CD8-positive, alpha-beta memory T cell (primary cell): ENCODE measurements at places on chromosomes 7 and 10.

DNA sequence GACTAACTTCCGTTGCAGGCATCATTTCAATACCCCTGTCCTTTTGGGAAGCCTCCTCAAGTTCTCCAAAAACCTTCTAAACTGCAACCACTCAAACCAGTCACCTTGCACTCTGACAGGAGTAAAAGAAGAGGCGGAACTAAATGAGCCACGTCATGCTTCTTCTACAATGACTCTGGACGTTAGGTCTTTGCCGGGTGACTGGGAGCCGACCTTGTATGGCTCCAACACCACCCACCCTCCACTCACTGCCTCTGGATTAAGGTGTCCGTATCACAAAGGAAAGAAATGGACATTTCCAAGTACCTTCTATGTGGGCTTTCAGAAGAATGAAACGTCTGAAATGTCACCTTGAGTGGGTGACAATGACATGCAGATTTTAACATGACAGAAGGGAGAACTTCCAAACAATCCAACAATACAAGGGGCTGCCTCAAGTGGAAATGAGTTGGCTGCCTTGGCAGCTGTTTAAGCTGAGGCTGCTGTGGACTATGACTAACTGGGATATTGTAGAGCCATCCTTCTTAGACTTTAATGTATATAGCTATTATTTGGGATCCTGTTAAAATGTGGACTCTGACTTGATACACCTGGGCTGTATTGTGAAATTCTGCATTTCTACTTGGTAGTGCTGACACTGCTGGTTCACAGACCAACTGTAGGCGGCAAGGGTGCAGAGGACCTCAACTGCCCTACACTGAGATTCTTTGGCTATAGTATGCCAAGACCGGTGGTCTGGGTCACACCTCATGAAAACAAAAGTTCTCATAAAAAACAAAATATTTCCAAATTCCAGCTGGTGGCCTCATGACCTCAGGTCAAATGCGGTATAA lies 33.8 kb upstream of the PDLIM1 start:
- H3K4me3 ChIP-seq = no peak overlapping the region
- no peaks in the 10 kb centered on the region for H3K4me1 ChIP-seq
- H3K36me3 ChIP-seq = no peaks in the 10 kb centered on the region

DNA sequence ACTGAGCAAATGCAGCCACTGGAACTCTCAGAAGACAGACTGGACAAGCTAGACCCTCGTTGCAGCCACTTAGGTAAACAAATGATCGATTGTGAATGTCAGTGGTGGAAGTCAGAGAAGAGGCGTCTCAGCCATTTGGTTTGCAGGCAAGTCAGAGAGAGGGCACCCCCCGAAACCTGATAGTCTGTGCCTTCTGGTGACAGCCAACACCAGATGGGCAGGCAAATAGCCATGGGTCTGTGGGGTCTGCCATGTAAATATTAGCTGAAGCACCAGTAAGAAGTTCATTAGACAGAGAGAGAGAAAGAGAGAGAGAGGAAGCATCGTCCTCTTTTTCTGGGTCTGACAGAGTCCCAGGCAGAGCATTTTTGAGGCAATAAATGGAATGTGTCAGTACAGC lies 5.4 kb downstream of the PPP1R17 start:
- H3K27ac ChIP-seq = no peak overlapping the region
- no peaks in the 10 kb centered on the region for H3K4me1 ChIP-seq
- no peaks in the 10 kb centered on the region for H3K36me3 ChIP-seq
- no peaks in the 10 kb centered on the region for H3K27me3 ChIP-seq
- no peak overlapping the region for H3K4me3 ChIP-seq
- no peak for DNase-seq

DNA sequence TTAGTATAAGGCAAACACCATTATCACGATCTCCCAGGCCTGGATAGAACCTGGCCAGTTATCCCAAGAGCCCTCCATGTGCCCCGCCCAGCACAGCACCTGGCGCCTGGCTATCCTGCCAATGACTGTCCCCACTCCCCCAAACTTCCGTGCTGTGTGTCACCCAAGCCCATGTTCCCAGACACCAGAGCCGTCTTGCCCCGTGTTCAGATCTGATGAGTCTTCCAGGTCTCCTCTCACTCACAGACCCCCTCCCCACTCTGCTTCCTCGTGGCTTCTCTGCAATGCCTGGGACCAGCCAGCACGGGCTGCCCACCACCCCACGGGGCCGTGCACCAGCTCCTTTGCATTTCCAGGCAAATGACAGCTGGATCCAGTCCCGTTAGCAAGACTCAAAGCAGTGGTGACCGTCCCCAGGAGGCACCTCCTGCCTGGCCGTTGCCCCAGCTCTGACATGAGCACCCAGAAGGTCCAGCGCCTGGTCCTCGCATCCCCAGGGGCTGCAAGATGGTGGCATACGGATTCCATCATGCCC lies 43.8 kb upstream of the INPP5A start:
- H3K36me3 ChIP-seq = no peaks in the 10 kb centered on the region
- H3K4me1 ChIP-seq = no peaks in the 10 kb centered on the region
- H3K4me3 ChIP-seq = no peak overlapping the region
- no peak for DNase-seq
- H3K27ac ChIP-seq = no peak overlapping the region

DNA sequence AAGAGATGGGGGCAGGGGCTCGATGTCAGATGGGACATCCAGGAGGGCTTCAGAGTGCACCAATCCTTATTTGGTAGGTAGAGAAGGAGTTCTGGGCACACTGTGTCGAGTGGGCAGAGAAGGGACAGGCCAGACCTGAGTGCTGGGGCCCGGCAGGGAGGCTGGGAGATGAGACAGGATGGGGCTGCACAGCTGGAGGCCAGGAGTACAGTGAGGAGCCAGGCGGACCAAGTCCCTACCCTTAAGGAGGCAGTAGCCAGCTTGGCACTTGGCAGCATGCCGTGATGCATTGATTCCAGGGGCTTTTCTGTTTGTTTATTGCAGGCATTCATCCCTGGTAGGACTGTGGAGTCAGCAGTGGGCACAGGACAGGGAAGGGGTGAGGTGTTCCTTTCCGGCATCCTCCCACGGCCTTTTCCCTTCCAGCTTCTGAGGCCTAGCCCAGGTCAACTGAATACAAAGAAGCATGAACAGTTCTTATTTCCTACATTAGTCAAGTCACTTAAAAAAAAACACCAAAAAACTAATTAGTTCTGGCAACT lies 168.8 kb upstream of the CDCA7L start:
- no peak overlapping the region for H3K27ac ChIP-seq
- H3K4me1 ChIP-seq = no peaks in the 10 kb centered on the region
- H3K36me3 ChIP-seq = no peaks in the 10 kb centered on the region
- no peak for DNase-seq

GRCh38 chr7:95011146-95011928 lies 103.9 kb downstream of the PPP1R9A start:
- H3K27ac ChIP-seq = no peak overlapping the region
- no peak for DNase-seq
- no peaks in the 10 kb centered on the region for H3K36me3 ChIP-seq
- no peaks in the 10 kb centered on the region for H3K4me1 ChIP-seq

DNA sequence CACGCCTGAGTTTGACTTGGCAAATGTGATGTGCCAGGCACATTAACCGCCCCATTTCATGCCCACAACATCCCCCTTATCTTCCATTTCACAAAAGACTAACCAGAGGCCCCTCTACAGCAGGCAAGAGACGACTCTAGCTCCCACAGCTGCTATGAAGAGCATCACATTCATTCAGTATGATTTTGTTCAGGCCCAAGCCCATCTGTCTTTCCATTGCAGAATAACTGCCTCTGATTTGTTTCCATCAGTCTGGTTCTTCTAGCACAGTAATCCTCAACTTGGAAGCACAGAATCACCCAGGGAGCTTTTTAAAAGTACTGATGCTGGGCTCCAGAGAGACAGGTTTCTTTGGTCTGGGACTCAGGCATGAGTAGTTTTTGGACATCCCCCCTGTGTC lies 169.7 kb downstream of the NEURL1 start:
- H3K4me1 ChIP-seq = peaks cover 6% of the 10 kb centered on the region
- no peak overlapping the region for H3K27ac ChIP-seq
- no peaks in the 10 kb centered on the region for H3K27me3 ChIP-seq
- no peaks in the 10 kb centered on the region for H3K36me3 ChIP-seq

DNA sequence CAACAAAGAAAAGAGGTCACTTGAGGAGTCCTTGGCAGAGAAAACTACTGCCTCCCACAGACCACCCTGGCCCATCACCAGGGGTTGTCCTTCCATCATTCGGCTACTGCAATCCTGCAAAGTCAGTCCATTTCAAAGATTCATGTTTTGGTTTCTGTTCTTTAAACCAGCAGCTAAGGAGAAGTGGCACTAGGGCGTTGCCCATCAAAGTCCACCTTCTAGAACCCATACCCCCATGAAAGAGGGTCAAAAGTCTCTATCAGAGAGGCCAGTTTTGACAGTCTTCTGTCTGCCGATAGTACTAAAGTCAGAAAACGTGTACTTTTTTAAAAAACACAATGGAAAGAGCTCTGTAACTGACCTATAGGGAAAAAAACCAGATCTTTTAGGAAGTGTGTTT lies 14.4 kb downstream of the CCDC6 start:
- no peak for DNase-seq
- H3K36me3 ChIP-seq = no peaks in the 10 kb centered on the region
- no peak overlapping the region for H3K27ac ChIP-seq
- H3K4me1 ChIP-seq = peaks cover 33% of the 10 kb centered on the region
- no peak overlapping the region for H3K4me3 ChIP-seq

DNA sequence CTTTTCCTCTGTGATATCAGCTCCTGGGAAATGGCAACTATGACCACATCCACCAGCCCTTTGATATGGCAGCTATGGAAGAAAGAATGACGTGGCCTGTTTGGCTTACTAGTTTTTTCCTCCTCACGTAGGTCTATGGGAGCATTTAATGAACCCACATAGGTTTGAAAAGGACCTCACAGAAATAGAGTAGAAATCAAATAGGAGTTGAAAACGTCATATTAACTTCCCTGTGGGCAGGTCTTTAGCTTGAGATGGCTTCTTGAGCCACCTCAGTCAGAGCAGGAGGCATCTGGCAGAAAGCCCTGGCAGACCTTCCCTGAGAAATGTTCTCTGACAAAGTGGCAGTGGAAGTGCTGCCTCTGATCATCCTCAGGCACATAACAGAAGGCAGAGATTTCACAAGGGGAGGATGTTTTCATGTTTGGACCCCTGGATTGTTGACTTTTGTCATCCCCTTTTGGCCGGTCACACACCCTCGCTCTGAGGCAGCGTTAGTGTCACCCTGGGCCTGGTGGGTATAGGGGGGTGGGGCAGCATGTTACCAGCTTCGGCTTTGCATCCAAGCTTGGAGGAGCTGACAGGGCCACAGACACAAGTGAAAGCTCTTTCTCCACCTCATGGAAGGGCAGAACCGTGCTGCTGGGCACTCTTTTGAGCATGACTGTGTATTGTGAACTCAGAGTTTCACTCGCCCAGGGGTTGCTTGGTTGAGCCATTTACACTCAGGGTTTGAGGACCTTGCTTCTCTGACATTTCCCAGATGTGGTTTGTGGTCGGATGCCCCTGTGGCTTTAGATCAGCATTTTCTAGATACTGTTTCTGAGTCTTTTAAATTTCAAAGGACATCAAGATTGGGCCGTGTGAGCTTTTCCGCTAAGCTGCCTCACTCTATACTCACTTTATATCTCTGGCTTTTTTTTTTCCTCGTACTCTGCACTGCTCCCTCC lies 184.2 kb downstream of the STK31 start:
- no peak overlapping the region for H3K27ac ChIP-seq
- peaks cover 3% of the 10 kb centered on the region for H3K27me3 ChIP-seq
- no peaks in the 10 kb centered on the region for H3K36me3 ChIP-seq
- peaks cover 19% of the 10 kb centered on the region for H3K4me1 ChIP-seq
- no peak overlapping the region for H3K4me3 ChIP-seq

DNA sequence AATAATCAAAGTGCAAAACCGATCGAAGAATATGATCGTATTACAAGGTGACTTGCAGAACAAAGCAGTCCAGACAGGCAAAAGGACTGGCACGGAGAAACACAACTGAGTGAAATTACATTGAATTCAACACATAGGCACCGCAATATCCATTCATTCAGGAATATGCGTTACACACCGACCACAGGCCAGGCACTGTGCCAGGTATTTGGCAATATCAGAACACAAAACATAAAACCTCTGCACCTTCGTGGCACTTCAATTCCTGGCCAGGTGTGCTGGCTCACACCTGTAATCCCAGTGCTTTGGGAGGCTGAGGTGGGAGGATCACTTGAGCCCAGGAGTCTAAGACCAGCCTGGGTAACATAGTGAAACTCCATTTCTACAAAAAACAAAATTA lies 187.9 kb downstream of the DIP2C start:
- peaks cover 5% of the 10 kb centered on the region for H3K27me3 ChIP-seq

- H3K4me3 ChIP-seq = no peak overlapping the region
- peaks cover 17% of the 10 kb centered on the region for H3K27me3 ChIP-seq
- no peak for DNase-seq
- no peaks in the 10 kb centered on the region for H3K4me1 ChIP-seq
- no peak overlapping the region for H3K27ac ChIP-seq
These were observed 559 bp downstream of the KCNMA1 start for GRCh38 chr10:77636967-77637531.

DNA sequence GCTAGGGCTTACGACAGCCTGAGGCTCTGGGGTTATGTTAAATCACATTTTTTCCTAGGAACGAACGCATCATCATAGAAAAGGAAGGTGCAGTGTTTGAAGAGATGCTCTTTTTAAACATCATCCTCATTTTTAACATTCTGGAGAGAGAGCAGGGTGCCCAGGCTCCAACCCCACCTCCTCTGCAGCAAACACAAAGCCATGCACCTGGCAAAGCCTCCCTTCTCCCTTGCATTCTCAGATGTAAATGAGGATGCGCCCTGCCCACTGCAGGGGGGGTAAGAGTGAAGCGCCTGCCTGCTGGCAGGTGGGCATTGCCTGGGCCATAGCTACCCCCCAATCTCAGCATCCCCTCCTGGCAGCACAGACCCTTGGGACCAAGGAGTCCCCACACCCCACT lies 92.4 kb downstream of the PTPRN2 start:
- no peak for DNase-seq
- H3K4me3 ChIP-seq = no peak overlapping the region
- H3K27me3 ChIP-seq = no peaks in the 10 kb centered on the region

GRCh38 chr10:93851169-93851568 lies 42.6 kb upstream of the SLC35G1 start:
- H3K36me3 ChIP-seq = no peaks in the 10 kb centered on the region
- DNase-seq = no peak
- no peaks in the 10 kb centered on the region for H3K27me3 ChIP-seq

- H3K4me1 ChIP-seq = peaks cover 30% of the 10 kb centered on the region
- peak; percentile 25 for DNase-seq
- no peak overlapping the region for H3K4me3 ChIP-seq
- no peaks in the 10 kb centered on the region for H3K36me3 ChIP-seq
- no peak overlapping the region for H3K27ac ChIP-seq
These were observed 42.2 kb downstream of the AOAH start for GRCh38 chr7:36682102-36682501.

DNA sequence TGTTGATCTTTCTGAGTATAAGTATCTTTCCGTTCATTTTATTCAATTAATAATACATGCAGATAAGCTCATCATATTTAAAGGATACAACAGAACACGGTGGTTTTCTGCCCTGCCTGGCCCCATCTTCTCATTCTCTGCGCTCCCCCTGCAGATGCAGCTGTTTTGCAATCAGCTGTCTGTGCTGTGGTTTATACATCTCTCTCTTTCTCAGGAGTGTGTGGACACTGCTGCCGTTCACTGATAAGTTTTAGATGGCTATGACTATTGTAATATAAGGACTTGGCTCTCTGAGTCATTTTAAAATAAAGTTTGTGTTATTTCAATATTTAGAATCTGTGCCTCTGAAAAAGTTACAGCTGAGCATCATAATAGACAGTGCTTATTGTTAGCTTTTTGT lies 54.5 kb downstream of the CUL1 start:
- DNase-seq = no peak
- H3K4me1 ChIP-seq = no peaks in the 10 kb centered on the region
- H3K36me3 ChIP-seq = no peaks in the 10 kb centered on the region
- H3K27me3 ChIP-seq = no peaks in the 10 kb centered on the region

GRCh38 chr10:130111852-130112180 lies 1.2 kb upstream of the C10orf143 start:
- no peaks in the 10 kb centered on the region for H3K36me3 ChIP-seq
- H3K4me3 ChIP-seq = peak overlapping the region; percentile 85
- no peak for DNase-seq
- H3K4me1 ChIP-seq = peaks cover 23% of the 10 kb centered on the region
